ENCODE measurements at places on chromosomes 1 and 21. TPM values are rescaled to one million over a fixed set of nuclear protein-coding genes. Genes with fewer than 3 reads are reported as not detected.

Gene PTBP2
- total RNA-seq: 42.0 TPM

GRCh38 chr1:10007169-10007568, 10.1 kb downstream of the RBP7 start:
- no peak for DNase-seq

GRCh38 chr1:94395231-94395630, 23.0 kb upstream of the ABCD3 start:
- no peak for DNase-seq

Gene MSH4
- 0.27 TPM for total RNA-seq

Gene SYDE2
- 7.6 TPM for total RNA-seq

DNA sequence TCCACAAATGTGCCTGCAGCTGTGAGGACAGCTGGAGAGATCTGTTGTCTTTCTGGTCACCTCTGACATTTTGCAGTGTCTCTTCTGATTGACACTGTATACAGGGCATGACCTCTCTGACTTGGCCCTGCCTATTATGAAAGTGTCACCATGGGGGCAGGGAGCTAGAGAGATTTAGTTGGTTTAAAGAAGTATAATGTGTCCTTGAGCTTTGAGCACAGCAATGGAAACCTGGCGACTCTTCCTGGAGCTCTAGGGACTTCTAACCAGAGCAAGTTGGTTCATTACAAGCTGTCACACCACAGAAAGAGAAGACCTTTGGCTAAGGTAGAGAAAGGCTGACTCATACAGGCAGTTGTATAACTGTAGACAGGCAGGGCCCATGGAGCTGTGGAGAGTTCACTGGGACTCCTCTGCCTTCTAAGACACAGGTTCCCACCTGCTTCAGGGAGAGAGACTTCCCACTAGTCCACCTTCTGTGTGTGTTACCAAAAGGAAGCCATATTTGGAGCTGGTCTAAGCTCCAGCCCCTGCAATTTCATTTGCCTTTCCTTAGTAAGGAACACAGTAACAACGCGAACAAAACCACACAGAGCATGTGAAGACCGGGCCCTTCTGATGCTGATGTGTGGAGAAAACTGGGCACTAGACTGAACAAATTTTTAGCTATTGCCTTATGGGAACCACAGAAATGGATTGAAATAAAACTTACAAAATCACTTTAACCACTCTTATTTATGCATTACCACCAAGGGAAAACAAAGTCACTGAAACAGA, 90.5 kb upstream of the ADAR start:
- peak; percentile 60 for DNase-seq

DNA sequence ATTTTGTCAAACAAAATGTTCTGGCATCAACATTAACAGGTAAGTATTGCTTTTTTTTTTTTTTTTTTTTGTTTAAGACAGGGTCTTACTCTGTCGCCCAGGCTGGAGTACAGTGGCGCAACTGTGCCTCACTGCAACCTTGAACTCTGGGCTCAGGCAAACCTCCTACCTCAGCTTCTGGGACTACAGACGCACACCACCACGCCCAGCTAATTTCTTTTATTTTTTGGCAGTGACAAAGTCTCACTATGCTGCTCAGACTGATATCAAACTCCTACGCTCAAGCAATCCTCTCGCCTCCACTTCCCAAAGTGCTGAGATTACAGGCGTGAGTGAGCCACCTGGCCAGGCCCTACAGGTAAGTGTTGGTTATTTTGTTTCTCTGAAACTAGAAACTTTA, 2.4 kb downstream of the TUT4 start:
- DNase-seq: no peak

GRCh38 chr21:42648606-42649005, 4.8 kb upstream of the PDE9A start:
- DNase-seq: no peak

Gene GLUL
- 147 TPM for total RNA-seq

Gene DAB1
- not detected for total RNA-seq

Gene RRP15
- 15.1 TPM for total RNA-seq

Gene ANGPTL1
- 7.1 TPM for total RNA-seq

Gene NIT1
- total RNA-seq: 23.6 TPM

Gene BRINP2
- total RNA-seq: 0.16 TPM

Gene RHD
- total RNA-seq: not detected

- DNase-seq: no peak
These were observed 47.8 kb upstream of the DEPDC1 start for GRCh38 chr1:68544651-68545050.

- DNase-seq: peak; percentile 22
These were observed 25.8 kb downstream of the RIPPLY3 start for GRCh38 chr21:37032293-37032692.

GRCh38 chr1:200991097-200991614, 32.4 kb downstream of the KIF21B start:
- no peak for DNase-seq

DNA sequence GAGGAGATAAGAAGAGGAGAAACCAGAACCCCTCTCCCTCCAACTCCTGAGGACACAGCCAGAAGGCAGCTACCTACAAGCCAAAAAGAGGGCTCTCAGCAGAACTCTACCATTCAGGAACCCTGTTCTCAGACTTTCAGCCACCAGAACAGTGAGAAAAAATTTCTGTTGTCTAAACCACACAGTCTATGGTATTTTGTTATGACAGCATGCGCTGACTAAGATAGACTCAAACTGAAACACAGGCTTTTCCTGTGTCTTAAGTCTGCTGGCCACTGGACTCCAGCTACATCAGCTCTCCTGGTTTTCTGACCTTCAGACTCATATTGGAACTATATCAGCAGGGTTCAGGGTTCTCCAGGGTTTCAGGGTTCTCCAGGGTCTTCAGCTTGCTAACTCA, 126.5 kb upstream of the TNFSF4 start:
- no peak for DNase-seq

Gene PLA2G4A
- total RNA-seq: not detected

Gene DMRTA2
- 0.43 TPM for total RNA-seq

- no peak for DNase-seq
These were observed 1348.4 kb downstream of the NCAM2 start for GRCh38 chr21:22346576-22346975.

DNA sequence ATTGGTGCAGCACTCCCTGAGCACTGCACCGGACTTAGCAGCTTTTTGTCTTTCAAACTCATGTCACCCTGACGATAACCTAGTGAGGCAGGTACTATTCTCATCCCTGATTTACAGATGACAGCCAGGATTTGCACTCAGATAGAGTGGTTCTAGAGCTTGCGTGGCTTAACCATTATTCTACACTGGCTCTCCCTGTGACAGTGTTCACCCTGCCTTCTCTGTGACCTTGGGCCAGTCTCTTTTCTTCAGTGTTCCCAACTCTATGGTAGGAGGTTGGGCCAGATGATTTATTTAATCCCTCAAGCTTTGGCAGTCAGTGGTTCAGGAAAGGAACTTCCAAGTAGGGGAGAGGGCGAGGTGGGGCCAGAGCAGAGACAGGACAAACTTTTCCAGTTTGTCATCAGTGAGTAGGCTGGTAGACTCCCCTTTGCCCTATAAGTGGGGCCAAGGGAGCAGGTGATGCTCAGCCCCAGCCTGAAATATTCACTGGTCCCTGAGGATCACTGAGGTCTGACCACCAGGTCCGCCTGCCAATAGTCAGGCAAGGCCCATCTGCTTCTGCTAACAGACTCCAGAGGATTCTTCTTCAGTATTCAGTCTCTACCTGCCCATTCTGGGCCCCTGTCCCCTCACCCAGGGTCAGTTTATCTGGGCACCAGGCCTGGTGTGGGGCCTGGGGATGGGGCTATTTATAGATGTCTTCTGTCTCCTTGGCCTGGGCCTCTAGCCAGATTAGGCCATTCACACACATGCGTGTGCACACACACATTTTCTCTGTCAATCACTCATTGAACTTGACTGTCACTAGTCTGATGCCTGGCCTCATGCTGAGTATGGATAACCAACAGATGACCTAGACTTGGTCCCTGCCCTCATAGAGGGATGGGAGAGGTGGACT, 8.8 kb upstream of the FABP3 start:
- DNase-seq: peak; percentile 91

Gene SLC16A4
- 38.2 TPM for total RNA-seq

Gene AK5
- total RNA-seq: 77.7 TPM

Gene E2F2
- 0.16 TPM for total RNA-seq

DNA sequence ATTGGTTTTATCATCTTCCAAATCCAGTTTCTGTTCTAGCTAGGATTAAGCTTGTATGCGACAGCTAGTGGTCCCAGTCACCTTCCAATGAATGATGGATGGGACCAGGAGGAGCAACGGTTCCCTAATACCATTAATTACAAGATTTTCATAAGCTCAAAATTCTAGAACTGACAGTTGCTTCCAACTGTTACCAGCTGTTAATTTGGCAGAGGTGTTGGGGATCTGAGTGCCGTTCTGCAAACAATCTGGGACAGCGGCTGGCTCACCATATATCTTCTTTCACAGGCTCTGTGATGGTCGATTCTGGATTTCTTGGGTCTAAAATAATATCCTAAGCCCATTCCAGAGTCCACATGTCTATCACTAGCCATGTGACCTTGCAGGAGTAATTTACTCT, 34.5 kb upstream of the RALGPS2 start:
- DNase-seq: no peak

GRCh38 chr1:209570743-209571142, 12.8 kb upstream of the CAMK1G start:
- no peak for DNase-seq

Gene UTS2
- total RNA-seq: not detected

DNA sequence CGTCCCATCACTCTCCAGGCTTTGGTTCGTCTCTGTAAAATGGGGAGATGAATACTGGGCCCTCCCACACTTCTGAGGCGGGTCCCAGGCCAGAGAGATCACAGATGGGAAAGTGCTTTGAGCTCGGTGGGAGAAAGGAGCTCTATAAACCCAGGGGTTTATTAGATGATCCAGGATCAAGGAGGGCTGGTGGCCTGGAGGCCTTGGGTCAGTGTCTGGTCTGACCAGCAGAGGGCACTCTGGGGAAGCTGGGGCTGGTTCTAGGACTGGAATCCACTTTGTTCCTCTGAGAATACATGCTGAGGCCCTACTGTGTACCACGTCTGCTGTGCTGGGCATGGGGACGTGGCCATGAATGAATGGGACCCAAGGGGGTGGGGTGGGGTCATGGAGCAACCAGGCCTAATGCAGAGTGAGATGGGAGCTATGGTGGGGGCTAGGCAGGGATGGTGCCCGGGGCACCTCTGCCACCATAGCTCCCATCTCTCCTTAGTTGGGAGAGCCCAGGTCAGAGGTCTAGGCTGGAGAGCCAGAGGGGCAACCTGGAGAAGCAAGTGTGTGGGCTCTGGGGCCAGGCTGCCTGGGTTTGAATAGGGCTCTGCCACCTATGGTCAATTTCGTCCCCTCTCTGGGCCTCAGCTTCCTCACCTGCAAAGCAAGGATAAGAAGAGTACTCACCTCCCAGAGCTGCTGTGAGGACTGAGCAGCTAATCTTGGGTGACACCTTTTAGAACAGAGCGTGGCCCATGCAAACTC, 9.0 kb upstream of the FAM131C start:
- DNase-seq: peak; percentile 71

DNA sequence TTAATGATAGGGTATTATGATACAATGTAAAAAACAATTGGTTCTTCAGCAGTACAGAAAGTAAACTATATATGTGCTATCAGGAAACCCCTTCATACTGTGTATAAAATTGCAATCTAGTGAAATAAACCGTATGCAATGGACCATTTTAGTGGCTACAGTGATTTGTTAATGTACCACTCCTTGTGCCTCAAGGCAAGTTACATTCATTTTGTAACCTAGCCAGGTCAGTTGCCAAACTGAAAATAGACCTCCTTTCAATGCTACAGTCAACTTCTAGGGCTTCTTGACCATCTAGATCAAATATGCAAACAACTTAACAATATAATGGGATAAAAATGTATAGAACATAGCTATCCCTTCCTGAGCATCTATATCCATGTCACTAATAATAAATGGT, 52.0 kb upstream of the RAVER2 start:
- DNase-seq: no peak

Gene RUNX3
- not detected for total RNA-seq

Gene TRIM46
- 0.94 TPM for total RNA-seq

DNA sequence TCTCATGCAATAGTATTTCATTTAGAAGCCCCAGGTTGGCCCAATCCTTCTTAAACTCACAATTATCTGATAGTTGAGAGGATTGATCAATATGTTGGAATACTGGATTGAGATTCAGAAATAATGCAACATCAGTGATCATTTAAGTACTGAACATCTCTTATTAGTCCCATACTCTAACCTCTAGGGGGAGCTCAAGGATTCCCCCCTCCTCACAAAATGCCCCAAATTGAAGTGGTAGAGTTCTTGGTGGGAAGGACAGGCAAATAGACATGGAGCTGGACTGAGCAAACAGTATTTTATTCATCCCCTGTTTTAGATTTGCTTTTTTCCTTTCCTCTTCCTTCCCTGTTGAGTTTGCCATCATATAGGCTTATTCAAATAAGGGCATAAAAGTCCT, 62.8 kb downstream of the NGF start:
- DNase-seq: peak; percentile 31

DNA sequence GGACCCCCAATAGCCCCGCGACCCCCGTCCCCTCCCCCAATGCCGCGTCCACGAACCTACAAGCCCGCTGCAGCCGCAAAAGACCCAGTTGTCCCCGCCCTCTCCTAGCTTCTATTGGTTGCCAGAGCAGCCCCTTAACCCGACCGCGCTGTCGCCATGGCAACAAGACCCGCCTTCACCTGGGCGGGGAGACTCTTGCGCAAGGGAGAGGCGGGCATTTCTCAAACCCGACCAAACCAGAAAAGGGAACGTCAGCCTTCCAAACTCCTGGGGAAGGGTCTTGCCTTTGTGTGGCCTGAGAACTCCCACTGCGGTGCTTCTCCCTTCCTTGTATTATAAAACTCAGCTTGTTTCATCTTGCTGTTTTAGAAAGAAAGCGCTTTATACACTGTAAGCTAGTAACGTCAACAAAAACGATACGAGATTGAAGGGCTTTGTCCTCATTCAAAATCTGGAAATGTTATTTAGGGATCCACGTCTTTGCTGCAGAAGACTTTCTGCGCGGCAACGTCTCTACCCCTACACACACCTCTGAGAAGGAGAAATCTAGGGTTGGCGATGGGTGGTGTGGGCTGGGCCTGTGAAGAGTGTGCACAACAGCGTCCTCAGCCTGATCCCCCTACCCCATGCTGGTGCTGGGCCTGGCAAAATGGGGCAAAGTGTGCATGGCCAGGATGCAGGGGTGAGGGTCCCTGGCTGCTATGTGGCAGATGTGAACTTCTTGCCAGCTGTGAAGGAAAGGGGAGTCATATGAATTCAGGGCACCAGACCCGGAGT, at the start of gene TMEM9:
TMEM9 (minus strand) TSS at position 86 of the 777 bp plus-strand sequence. CDS start 551 bp downstream, outside the sequence.
- peak; percentile 97 for DNase-seq

Gene TENT5C
- total RNA-seq: not detected

DNA sequence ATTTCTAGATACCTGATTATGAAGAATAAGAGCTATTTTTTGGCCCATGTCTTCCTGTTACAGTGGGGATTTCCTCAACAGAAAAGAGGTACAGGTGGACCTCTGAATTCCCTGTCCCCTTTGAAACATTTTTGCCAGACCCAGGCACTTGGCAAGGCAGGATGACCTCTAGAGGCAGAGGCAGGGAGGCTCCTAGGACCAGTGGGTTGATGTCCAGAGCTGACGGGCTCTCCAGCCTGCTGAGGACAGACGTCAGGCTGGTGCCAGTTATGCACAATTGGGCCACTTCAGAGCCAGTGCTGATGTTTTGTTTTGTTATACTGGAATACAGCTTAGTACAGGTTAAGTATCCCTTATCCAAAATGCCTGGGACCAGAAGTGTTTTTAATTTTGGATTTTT, 18.5 kb upstream of the A3GALT2 start:
- no peak for DNase-seq

- DNase-seq: peak; percentile 38
These were observed 158.8 kb upstream of the SGIP1 start for GRCh38 chr1:66375125-66375524.

- no peak for DNase-seq
These were observed 271.3 kb upstream of the B3GALT2 start for GRCh38 chr1:193457676-193458075.
